ENCODE measurements at places on chromosomes 6 and 20.

- DNase-seq, result no peak
Observed at GRCh38 chr20:19506021-19506420, 252.0 kb upstream of the RIN2 start.

DNA sequence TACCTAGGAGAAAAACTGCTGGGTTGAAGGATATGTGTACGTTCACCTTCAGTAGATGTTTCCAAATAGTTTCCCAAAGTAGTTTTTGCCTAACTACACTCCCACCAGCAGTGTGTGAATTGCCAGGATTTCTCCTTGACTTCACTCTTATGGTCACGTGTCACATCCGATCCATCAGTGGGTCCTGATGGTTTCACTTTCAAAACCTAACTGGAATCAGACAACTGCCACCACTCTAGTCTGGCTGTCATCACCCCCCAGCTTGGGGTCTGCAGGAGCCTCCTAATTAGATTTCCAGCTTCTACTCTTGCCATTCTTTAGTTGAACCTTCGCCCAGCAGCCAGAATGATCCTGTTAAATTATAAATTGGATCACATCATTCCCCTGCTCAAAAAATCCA is 8.5 kb upstream of the SLC12A5 start:
- no peak for DNase-seq

DNA sequence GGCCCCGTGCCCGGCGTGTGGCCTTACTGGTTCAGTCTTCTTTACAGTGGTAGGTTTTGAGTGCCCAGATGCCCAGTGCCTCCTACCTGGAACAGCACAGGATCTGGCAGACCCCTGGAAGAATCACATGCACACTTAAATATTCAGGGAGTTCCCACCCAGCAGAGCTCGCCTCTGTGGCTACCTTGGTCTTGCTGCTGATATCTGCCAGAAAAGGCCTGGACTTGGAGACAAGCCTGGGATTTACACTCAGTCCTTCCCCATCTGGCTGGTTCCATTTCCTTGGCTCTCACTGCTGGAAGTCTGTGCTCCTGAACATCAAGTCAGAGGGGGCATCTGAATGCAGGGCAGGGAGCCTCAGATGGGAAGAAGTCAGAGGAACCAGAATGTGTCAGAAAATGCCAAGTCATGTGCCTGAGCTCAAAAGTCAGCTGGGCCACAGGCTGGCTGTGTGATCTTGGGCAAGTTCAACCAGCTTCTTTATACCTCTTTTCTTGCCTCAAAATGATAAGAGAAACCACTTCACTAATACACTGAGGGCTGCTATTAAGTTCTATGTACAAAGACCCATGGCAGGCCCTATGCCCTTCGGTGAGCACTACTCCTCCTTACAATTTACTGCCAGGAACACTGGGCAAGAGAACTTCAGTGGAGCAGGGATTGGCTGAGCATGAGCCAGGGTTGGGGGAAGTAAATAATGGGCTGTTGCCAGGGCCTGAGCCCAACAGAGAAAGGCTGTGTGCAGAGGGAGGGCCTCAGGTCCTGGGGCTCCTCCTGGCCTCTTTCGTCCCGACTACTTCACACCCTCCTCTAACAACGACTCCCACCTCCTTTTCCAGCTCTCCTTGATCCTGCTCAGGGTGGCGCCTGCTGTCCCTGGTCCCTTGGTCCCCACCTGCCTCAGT is 158.1 kb upstream of the PROKR2 start:
- no peak for DNase-seq

DNA sequence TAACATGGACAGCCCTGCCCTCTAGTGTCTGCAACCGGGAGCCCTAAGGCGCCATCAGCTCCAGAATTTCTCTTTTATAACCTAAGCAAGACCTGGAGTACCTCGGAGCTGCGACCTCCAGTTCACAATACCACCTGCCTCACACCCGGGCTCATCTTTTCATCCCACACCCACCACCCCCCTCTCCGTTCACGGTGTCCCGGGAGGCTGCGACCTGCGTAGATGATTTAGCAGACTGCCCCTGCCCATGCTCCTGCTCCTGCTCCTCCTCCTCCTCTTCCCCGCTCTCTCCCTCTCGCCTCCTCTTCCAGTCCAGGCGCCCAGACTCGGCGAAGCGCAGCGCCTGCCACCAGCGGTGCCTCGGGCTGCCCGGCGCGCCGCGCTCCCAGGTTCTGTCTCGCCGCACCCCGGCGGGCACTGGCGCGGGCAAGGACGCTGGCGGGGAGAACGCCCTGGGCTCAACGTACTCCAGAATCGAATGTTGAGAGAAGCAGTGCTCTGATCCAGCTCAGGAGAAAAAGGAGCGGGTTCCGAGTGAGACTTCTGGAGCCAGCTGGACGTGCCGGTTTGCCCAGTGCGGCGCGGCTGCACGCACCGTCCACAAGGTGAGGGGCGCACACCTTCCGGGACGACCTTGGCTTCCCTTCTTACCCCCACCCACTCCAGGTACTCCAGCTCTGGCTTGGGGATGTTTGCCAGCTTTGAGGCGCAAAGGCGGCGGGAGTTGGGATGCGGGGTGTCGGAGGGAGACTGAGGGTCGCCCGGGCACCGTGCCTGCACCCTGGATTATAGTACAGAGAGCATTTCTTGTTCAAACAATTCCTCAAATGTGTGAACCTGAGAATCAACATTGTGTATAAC is at the start of gene HTR1E:
Gene HTR1E, plus strand, starts transcription at position 310 of the 861 bp plus-strand sequence. CDS start 77,807 bp downstream, outside the sequence.
- DNase-seq, result no peak

DNA sequence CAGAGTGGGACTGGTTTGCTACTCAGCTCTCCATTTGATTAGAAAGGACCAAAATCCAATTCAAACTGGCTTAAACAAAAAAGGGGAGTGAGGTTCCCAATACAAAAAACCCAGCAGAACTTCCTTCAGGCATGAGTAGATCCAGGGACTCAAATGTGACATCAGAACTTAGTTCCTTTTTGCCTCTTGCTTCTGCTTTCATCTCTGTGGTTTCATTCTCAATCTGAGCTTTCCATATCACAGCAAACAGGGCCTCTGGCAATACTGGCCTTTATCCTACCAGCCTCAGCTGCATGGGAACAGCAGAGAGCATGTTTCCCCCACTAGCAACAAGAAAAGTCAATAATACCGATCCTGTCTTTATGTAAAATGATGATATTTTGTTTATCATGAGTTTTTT is 28.6 kb upstream of the PRELID3B start:
- DNase-seq, result no peak

DNA sequence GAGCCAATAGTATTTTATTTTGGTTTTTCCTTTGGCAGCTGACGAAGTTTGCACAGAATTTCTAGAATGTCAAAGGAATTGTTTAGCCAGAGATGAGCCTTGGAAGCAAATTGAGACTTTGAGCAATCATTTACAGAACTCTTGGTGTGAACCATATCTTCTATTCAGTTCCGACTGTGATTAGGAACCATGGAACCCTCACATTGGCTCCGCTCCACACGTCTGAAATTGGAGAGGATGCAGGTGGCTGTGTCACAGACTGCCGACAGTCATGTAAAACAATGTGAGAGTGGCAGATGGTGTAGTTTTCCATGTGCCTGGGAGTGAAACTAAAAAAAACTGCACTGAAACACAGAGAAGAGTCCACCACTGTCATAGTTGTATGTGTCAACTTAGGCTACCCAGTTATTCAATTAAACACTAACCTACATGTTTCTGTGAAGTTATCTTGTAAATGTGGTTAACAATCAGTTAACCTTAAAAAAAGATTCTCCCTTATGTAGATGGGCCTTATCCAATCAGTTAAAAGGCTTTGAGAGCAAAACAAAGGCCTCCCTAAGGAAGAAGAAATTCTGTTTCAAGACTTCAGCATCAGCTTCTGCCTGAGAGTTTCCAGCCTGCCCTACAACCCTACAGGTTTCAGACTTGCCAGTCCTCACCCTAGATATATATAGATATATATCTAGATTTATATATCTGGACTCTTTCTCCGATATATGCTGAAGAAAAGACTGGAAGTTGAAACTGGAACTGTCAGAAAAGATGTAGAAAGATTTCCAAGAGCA is 3.3 kb upstream of the HMGN4 start:
- DNase-seq, result no peak

DNA sequence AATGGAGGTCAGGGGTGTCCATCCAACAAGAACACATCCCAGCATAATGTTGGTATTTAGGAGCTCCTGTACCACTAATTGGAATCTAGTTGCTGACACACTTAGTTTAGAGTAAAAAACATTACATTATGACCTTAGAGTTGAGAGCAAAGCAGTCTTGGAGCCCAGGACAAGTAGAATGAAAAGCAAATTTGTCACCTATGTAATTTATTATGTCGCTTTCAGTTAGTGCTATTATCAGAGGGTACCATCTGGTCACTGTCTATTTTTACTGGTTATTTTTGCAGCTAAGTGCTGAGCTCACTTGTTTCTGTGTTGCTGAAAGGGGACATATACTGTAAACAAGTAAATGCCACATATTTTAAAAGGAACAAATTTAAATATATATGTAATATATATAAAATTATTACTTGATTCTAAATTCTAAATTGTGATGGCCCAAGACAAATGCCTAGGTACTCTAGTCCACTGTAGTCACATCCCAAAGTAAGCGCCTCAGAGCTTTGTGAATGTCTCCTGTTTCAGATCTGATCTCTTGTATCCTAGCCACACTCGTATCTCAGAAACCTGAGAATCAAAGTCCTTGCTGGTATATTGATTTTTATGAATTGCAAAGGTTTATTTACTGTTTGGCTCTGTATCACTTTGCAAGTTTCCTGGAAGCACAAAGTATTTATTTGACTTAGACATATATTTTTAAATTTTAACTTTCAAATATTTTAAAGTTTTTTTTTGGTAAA is 148.6 kb upstream of the MAN1A1 start:
- DNase-seq, result no peak

DNA sequence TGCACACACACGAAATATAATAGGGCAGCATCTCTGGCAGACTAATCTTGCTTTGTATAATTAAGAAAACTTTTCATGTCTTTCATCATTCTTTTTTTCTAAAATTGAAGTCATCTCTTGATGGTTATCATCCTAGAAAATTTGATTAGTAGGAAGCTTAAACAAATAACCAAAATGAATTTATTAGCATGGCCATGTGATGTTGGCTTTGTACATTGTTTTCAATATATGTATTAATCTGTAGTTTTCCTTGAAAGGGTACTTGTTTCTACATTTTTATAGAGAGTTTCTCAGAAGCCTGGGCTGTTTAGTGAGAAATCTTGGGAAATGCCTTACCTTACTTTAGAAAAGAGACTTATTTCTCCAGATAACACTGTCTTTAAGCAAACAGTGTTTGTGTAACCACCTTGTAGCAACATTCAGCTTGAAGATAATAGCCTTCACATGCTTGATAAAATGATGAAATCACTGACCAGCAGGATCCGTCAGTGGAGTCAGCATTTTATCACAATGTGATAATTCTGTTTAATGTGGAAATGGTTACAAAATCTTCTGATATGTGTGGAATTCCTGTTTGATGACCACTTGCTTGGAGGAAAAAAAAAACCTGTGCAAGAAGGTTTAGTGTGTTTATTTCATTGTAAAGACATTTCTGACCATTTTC is 147.8 kb downstream of the MACROD2 start:
- no peak for DNase-seq

- peak; percentile 39 for DNase-seq
Observed at GRCh38 chr6:109441069-109441816, 719 bp downstream of the SMPD2 start.

GRCh38 chr6:115770851-115771250 is 289.8 kb downstream of the FRK start:
- DNase-seq, result no peak

DNA sequence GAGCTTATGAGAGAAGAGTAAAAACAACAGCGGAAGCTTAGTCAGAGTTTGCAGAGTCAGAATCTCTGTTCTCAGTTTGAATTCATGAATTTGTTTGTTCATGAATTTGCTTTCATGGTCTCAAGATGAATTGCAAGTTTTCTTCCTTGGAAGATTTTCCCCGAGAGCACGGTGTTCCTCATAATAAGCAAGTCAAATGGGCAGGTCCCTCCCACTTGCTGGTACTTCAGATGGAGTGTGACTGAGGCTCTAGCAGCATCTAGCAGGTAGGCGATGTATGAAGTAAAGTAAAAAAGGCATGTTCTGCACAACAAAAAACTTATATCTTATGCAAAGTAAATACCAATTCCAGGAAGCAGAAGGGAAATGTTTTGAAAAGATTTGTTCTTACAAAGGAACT is 15.5 kb upstream of the MLIP start:
- DNase-seq, result no peak

- peak; percentile 19 for DNase-seq
Observed at GRCh38 chr20:36969478-36970186, 18.1 kb upstream of the SAMHD1 start.

DNA sequence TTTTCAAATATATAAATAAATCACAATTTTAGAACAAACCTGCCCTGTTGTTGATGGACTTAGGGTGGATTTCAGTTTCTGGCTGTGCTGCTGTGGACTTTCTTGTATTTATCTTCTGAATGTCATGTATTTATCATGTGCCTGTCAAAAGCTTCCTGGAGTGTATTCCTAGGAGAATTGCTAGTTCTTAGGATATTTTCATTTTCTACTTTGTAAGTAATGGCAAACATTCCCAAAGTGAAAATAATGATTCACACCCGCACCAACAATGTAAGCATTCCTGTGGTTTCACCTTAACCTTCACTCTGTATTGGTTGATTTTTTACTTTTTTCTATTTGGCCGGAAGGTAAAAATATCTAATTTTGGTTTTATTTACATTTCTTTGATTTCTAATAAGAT is 387.8 kb downstream of the SMOC2 start:
- no peak for DNase-seq

DNA sequence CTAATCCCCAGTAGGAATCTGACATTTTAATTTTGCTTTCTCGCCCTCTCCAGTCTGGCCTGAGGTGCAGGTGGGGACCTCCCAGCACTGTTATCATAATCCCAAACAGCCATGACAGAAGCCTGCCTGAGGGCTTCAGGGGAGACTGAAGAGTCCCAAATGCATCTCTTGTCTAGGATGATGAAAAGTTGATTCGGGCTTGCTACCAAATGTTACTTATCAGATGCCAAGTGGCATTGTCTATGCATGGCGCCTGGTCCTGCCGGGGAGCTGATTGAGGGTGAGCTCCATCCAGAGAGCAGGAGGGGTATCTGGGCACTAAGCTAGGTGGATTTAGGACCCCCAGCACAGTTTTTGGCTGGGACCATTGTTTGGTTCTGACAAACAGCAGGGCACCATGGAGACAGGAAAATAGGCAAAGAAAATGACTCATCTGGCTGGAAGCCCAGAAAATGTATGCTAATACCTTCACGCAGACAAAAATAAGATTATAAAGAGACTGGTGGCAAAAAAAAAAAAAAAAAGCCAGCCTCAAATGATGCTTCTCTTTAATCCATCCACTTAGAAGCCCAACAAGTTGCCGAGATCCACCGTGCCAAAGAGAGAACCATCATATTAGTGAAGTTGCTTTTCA is 513.7 kb upstream of the SULF2 start:
- no peak for DNase-seq

DNA sequence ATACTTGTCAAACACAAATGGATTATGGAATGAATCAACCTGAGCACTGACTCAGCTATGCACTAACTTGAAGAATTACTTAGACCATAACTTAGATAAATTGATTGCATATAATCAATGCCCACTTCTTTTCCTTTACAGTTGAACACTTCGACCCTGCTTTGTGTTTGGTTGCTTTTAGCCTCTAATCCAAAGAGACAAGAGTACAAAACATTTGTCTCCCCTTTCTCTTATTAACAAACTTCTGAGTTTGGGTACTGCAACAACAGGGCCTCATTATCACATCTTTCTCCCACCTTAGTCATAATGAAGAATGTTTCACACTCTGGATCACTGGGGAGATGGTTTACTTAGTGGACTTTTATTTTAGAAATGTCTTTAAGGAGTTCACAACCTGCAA is 2.6 kb upstream of the TAAR6 start:
- DNase-seq, result no peak
